C1 segment of cervical spinal cord (tissue), 14 donors: ENCODE measurements at places on chromosomes 5 and 9.

DNA sequence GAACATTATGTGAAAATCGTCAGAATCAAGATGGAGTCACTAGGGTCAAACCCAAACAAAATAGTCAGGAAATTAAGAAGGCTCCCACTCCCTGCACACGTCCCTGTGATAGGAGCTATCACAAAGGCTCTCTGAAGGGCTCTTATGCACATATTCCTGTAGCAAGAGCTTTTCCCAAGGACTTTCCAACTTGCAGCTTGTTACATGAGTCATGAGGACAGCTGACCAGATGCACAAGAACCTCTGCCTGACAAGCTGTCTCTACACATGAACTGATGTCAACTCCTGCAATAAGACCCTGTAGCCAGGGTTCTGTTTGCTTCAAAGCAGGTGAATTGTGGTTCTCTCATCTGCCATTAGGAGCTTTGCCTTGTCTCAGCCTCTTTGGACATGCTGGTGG is 122.4 kb downstream of the OLFM1 start:
- no peak for DNase-seq

DNA sequence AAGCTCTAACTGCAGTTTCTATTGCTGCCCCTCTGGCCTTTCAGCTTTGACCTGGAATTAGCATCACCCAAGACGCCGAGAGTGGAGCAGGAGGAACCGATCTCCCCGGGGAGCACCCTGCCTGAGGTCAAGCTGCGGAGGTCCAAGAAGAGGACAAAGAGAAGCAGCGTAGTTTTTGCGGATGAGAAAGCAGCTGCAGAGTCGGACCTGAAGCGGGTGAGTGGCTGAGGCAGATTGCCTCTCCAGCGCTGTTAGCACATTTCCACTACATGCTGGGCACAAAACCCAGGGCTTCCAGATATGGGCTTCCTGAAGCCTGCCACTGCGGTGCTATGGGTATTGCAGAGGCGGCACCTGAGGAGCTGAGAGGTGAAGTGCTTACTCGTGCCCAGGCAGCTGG is 26.8 kb upstream of the FOXI1 start:
- no peak for DNase-seq

- no peak for DNase-seq
These were observed 601 bp downstream of the FBXO38 start for GRCh38 chr5:148384380-148384737.

DNA sequence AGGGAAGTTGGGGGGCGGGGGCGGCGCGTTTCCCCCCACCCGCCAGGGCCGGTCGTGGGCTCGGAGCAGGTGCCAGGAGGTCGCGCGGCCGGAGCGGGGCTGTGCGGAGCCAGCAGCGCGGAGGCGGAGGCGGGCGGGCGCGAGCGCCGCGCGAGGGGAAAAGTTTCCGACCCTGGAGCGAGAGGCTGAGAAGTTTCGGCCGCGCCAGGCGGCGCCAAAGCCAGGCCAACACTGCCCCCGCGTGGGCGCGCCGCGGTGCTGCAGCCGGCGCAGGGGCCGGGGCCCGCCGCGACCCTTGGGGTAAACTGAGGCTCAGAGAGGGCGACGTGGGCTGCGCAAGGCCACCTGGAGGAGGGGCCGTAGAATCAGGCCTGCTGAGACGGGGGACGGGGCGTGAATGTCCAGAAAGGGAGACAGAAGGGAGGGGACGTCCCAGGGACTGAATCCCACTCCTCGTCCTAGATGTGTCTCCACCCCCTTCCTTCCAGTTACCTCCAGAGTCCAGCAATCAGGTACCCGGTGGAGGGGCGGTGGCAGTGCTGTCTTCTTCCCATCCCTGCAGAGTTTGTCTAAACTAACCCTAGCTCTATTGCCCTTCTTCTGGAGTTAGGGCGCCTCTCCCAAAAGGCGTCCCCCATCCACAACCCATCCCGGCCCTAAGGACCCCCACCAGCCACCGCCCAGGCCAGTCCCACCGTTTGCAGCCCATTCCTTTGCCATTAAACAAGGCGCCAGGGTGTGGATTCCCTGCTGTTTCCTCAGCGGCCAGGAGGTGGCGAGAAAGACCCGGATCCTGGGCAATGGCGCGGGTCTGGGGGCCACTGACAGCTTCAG is 10.2 kb downstream of the C9orf50 start:
- peak; percentile 57 for DNase-seq

DNA sequence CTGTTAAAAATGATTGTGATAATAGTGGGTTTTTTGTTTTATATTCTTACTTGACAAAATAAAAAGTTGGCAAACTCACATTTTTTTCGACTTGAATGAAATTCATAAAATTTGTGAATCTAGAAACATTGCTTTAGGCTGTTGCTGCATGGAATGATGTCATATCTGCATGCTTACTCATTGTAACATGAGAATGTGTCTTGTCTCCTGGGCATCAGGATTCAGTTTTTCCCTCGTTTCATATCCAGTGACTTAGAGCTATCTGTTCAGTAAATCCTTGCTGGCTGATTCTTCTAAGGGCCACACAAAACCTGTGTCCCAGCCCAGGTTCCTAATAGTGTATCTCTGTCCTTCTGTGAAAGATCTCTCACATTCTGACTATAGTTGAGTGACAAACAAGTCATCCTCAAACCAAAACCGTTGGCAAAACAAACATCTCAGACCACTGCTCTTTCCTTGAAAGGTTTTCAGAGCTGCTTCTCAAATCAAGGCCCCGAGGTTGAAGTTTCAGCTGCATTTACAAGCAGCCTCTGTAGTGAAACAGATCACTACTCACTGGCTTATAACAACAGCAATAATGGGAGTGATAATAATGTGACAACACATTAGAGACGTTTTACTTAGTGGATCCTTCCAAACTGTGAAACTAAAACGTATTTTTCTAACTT is 95.0 kb downstream of the NPR3 start:
- DNase-seq = no peak

- peak; percentile 7 for DNase-seq
These were observed at the start of gene DPYSL3 for GRCh38 chr5:147509710-147510651. DPYSL3 (minus strand) TSS chr5:147510068; CDS start chr5:147509858, 210 bp downstream.

GRCh38 chr9:100673249-100673648 is 95.4 kb downstream of the CAVIN4 start:
- no peak for DNase-seq

- DNase-seq = no peak
These were observed 39.0 kb downstream of the GDA start for GRCh38 chr9:72188232-72188631.

DNA sequence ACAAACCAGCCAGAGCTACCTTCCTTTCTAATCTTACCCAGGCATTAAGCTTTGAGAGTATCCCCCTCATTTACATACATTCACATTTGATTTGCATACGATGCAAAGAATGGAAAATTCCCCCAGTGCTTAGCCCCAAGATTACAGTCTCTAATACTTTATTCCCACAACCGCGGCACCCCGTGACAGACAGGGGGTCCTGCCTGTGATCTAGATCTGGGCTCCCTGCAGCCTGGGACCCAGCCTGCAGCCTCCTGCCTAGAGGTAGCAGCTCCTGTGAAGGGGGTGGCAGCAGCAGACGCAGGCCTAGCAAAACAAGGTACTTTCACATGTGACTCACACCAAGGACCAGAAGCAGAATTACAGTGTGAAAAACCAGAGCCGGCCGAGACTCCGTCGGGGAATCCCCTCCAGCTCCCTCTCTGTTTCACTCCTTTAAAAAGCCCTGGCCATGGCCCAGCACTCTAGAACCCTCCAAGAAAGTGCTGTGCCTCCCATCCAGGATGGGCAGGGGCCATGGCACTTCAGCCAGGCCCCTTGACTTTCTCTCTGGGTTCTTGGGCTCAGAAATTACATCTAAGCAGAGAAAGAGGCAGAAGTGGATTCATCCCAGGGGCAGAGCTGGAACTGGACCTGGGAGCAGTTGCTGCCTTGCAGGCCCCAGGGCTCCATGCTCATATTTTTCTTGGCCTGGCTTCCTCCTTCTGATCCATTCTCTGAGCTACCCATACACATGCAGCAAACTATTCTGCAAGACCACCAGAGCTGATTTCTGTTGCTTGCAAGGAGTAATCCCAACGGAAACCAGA is 14.0 kb upstream of the TCF7 start:
- DNase-seq = no peak

DNA sequence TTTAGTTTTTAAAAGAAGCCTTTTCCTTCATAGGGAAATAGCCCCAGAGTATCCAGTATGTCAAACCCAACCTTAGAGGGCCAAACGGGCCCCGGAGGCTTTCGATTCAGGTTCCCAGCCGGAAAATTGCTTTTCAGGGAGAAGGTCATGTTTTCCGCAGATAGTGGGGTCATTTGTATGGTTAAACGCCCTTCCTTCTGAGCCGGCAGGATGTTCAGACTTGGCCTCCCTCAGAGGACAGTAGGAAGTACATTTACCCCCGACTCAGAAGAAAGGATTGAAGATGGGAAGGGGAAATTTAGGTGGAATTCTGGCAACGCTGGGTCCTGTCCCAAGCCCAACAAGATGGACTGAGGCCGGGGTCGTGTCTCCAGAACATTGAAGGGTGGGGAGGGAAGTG is 195.2 kb downstream of the AOPEP start:
- no peak for DNase-seq

GRCh38 chr9:114179516-114179915 is 24.2 kb downstream of the COL27A1 start:
- no peak for DNase-seq

DNA sequence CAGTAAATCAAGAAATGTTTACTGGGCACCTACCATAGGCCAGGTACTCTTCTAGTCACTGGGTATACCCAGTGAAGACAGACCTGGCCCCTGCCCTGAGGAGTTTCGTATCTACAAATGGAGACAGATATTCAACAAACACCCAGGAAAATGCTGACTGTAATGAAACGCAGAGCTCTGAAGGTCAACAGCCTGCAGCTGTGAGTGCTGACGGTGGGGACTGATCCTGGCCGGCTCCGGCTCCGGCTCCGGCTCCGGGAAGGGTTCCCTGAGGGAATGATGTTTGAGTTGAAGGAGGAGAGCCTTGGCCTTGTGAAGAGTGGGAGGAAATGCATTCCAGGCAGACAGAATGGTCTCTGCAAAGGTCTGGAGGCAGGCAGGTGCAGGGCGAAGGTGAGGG is 23.1 kb downstream of the FGFR4 start:
- no peak for DNase-seq

GRCh38 chr5:136145030-136145429 is 12.4 kb downstream of the SMAD5 start:
- DNase-seq = no peak

- no peak for DNase-seq
These were observed 13.4 kb downstream of the CEP72 start for GRCh38 chr5:625516-625915.

GRCh38 chr5:39905356-39905755 is 480.6 kb upstream of the DAB2 start:
- DNase-seq = no peak

- DNase-seq = no peak
These were observed 136.3 kb upstream of the ASTN2 start for GRCh38 chr9:117551171-117551570.

DNA sequence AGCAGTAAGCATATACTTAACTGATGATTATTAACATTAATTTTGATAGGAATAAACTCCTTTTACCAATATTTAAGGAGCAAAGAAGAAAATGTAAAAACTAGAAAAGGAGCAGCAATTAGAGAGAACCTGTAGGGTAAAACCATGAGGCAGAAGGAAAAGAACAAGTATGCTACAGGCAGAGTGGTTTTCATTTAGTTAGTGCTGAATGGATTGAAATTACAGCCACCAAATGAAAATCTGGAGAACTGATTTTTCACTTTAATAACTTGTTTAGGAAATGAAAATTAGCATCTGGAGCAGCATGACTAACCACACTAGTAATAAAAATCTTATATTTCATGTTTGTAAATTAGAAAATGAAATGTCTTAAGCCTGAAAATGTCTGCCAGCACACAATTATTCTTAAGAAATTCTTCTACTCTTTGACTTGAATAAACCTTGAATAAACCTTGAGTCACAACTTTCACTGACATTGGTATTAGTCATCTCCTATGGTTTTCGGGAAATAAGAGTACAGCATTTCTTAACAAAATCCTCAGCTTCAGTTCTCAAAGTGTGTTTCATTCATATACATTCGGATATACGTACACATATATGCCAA is 1504.9 kb upstream of the C9orf72 start:
- DNase-seq = no peak

DNA sequence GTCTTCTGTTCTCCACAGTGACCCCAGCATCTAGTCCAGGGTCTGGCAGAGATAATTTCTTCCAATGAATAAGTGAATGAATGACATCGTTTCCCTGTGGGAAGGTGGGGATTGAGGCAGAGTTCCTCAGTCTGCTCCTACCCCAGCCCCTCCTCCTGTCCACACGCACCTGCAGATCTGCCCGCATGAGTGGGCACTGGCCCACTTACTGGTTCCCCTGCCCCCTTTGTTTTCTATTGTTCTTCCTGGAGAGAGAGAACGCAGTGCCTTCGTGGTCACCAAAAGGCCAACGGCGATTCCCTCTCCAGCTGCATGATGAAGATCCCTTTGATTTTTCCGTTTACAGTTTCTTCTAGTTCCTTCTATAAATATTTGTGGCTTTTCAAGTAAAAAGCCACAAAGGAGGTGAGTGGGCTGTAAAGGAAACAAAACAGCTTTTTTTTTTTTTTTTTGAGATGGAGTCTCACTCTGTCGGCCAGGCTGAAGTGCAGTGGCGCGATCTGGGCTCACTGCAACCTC is 5.8 kb upstream of the FPGS start:
- no peak for DNase-seq

DNA sequence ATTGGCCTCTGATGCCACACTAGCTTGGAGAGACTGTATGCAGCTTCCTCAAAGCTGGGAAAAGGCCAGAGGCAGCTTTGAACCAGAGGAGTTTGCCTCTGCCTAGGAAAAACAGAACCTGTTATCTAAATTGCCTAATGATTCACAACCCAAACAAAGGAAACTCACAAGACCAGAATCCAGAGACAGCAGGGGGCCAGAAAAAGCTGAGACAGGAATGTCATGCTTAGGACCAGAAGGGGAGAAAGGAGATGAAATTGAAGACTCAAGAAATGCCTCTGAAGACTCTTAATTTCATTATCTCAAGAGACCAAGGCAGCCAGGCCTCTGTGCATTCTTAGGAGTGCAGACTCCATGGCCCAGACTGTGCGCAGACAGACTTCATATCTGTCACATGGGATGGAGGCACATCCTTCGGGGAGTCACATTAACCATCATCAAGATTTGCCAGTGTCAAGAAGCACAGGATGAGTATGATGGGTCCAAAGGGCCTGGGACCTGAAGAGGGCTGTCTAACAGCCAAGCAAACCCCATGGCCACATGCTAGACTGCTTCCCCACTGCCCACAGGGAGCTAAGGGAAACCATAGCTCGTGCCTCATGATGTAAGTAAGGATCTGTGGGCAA is 57.3 kb downstream of the ARSB start:
- no peak for DNase-seq

GRCh38 chr9:136786451-136786850 is 4.7 kb upstream of the TMEM141 start:
- DNase-seq = no peak

- DNase-seq = no peak
These were observed 195.8 kb downstream of the CACNA1B start for GRCh38 chr9:138073408-138073807.
